Cardiac muscle cell (in vitro differentiated cells and primary cell): ENCODE measurements at places on chromosomes 6 and 20.
A peak's percentile ranks its signal among the peaks of the same experiment; 100 is the strongest.

DNA sequence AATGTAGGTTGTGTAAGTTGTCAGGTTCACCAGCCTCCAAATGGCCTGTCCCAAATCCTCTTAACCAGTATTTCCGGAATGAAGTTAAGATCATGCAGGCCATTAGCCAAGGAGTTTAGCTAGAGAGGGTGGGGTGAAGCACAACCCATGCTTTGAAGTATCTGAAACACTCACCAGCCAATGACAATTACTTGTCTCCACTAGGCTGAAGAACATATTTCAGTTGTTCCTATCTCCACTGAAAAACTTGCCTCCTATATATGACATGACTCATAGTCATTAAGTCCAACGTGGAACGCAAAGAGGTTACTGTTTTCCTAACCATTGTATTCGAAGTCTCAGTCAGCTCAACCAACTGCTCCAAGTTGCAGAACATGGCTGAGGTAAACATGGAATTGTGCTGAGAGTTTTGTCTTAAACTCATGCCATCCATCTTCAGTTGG lies 37.4 kb upstream of the TNFAIP3 start:
- no peak for DNase-seq

GRCh38 chr20:36309643-36310042 lies 3.5 kb downstream of the DLGAP4 start:
- DNase-seq = no peak

GRCh38 chr6:130647246-130647645 lies 180.0 kb upstream of the SMLR1 start:
- no peak for DNase-seq

DNA sequence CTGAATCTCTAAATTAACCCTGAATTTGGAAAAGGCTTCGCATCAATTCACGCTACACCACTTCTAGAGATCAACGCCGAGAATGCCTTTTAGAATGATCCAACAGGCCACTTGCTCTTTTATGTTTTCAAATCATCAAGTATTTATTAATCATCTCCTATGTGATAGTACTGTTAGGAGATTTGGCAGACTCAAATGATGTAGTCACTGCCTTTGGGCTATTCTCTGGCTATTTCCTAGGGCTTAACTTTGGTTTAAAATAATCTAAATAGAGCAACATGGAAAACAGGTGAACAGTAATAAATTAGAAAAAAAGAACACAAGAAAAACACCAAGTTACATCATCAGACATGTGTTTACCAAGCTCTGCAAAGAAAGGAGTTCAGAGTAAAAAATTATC lies 140.3 kb downstream of the TENT5A start:
- no peak for DNase-seq

- peak; percentile 77 for DNase-seq
These were observed 26.2 kb downstream of the SLC16A10 start for GRCh38 chr6:111113336-111114086.

- DNase-seq = no peak
These were observed 45.9 kb downstream of the SH3BGRL2 start for GRCh38 chr6:79676785-79677736.

DNA sequence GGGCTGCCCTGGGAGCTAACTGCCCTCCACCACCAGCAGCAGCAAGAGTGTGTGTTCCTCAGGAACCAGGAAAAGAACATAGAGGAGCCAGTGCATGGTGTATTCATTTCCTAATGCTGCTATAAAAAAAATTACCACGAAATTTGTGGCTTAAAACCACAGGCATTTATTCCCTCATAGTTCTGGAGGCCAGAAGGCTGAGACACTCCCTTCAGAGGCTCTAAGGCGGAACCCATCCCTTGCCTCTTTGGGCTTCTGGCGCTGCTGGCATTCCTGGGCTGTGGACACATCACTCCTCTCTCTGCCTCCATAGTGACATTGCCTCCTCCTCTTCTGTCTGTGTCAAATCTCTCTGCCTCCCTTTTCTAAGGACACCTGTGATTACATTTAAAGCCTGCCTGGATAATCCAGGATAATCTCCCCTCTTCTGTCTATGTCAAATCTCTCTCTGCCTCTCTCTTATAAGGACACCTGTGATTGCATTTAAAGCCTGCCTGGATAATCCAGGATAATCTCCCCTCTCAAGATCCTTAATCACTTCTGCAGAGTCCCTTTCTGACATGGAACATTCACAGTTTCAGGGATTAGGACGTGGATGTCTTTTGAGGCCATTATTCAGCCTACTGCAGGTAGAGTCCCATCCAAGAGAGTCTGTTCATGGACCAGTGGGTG lies 54.7 kb downstream of the NDUFAF5 start:
- no peak for DNase-seq

- DNase-seq = no peak
These were observed 55.3 kb upstream of the PIM1 start for GRCh38 chr6:37114612-37115011.

DNA sequence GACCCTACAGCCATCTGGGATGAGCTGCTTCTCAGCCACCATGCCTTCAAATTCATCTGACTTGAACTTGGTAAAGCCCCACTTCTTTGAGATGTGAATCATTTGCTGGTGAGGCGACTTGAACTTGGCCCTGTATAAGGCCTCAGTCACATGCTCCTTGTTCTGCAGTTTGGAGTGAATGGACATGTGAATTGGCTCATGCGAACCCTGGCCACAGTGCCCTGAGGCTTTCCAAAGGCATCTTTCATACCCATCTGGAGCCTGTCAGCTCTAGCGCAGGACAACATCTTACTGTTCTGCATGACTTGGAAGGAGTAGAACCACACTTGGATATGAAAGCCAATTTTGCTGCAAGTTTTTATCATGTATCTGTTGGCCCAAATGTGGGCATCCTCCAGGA lies 244.0 kb upstream of the FAM83B start:
- DNase-seq = no peak

GRCh38 chr6:14399635-14400034 lies 282.1 kb downstream of the CD83 start:
- no peak for DNase-seq

DNA sequence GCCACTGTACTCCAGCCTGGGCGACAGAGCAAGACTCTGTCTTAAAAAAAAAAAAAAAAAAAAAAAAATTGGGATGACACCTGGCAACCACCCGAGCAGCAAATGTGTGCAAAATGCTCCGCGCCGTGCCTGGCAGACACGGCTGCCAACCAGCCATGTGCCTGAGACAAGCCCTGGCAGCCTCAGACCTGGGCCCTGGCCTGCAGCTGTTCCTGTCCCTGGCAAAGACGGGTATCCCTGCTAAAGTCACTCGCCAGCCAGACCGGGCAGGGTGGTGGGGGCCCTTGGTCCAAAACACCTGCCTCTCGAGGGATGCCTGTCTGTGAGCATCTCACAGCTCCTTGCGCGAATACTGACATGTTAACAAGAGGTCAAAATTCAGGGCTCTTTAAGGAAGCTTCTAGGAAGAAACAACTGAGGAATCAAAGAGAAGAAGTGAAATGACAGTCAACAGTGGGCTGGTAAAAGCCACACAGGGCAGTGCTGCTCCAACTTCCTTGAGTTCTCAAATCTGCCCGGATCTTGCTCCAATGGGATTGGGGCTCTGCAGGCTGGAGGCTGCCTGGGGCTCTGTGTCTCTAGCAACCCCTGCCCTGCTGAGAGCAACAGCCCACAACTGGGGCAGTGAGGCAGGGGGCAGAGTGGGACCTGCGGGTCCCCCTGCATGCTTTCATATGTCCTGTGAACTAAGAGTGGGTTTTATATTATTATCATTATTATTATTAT lies 53.4 kb downstream of the SYTL3 start:
- no peak for DNase-seq

- no peak for DNase-seq
These were observed 102.6 kb downstream of the MRPL14 start for GRCh38 chr6:44024574-44025219.

DNA sequence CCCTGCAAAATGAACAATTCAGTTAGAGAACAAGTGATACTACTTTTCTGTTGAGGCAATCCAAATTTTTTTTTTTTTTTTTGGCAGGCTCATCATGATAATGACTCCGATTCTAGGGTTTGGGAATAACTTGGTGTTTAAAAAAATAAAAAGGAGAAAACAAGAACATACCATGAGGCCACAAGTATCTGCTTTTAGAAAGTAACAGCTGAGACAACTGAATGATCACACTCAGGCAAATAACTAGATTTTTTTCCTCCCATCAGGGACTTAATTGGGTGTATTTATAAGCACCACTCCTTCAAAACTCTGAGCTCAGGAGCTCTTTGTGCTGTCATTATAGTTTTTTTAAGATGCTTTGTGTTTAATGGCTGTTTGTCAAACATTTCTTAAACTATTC lies 29.6 kb downstream of the PAK5 start:
- no peak for DNase-seq

GRCh38 chr6:53795702-53796450 lies 1.1 kb downstream of the LRRC1 start:
- peak; percentile 56 for DNase-seq
